ENCODE measurements at places on chromosomes 7 and 10.

DNA sequence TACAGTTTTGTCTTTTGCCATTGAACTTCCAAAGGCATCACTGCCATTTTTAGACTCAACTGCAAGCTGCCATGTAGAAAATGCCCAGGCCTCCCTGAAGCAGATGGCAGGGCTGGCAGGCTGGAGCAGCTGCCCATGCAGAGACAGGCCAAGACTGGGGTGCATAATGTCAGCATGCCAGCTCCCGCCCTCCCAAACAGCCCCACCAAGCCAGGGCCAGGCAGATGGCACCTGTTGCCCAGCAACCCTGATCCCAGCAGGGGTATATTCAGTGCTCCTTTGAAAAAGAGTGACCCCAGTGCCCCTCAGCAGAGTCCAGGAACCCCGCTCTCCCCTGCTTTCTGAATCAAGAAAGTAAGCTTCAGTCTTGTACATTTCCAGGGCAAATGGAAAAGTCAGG lies 32.6 kb downstream of the VSTM4 start:
- DNase-seq: no peak

DNA sequence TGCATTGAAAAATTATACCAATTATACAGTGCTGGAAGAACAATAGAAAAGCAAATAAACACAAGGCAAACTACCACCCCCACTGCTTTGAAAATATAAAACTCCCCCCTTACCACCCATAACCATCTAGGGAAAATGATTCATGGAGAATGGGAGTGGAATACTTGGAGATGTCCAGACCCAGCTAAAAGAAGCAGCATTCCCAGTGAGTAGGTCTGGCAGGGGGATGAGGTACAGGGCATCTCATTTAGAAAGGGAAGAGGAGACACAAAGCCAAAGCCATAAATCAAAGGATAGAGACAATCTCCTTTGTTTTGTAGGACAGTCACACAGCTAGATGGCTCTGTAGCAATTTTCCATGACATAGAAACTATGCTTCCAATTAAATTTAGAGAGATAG lies 36.0 kb upstream of the DGKI start:
- DNase-seq: no peak

DNA sequence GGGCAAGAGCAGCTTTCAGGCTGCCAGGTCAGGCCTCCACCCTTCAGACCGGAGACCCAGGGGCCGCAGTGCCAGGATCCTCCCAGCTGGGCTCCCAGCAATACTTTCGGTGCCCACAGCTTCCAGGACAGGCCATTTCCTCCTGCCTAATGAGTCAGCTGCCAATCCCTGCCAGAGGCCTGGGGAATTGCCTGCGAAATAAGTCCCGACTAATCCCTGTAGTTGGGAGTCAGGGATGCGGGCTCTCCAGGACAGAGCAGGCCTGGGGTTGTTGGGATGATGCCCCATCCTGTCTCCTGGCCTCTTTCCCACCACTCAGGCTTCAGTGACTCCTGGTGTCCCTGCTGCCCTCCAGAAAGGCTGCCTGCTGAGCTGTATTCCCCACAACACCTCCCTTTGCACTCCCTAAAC lies 143.5 kb upstream of the UNC5B start:
- peak; percentile 44 for DNase-seq

GRCh38 chr10:79438021-79438698 lies 7.3 kb downstream of the ZCCHC24 start:
- DNase-seq: peak; percentile 46

GRCh38 chr7:101547022-101547915 lies 81.8 kb downstream of the MYL10 start:
- no peak for DNase-seq

GRCh38 chr7:1912593-1913465 lies 242.8 kb downstream of the ELFN1 start:
- DNase-seq: no peak

GRCh38 chr10:73935895-73936294 lies 25.0 kb downstream of the PLAU start:
- DNase-seq: no peak

DNA sequence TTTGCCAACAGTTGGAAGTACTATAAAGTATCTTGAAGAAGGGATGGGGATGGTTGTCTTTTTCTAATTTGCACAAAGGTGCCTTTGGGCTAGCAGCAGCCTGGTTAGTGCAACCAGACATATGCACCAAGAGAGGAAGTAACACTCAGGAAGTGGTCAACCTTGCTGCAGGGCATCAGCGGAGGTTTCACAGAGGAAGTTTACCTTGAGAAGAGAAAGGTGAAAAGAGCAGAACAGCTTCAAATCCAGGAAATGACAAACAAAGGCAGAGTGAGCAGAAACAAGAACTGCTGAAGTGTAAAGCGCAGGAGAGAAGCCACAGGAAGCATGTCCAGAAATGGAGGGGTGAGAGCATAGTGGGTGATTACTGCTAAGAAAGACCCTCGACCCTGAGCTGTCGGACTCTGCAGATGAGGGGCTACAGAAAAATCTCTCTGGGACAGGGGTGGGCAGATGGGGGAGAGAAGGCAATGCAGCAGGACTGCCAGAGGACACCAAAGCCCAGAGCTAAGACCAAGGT lies 66.9 kb downstream of the STK17A start:
- DNase-seq: no peak

DNA sequence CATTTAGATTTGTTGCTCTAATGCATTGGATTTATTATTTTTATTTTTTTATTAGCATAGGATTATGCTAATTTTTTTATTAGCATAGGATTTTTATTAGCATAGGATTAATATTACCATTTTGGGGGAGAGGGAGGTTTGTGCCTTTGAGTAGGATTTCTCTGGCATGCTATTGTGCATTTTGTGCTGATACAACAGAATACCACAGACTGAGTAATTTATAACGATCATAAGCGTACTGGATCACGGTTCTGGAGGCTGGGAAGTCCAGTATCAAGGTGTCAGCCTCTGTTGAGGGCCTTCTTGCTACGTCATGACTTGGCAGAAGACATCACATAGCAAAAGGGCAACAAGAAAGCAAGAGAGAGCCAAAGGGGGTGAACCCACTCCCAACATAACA lies 187.5 kb downstream of the XPNPEP1 start:
- no peak for DNase-seq

- DNase-seq: no peak
Measured at GRCh38 chr10:22372917-22373316, 27.6 kb downstream of the SPAG6 start.

- no peak for DNase-seq
Measured at GRCh38 chr7:157152391-157152937, 13.7 kb downstream of the UBE3C start.

- no peak for DNase-seq
Measured at GRCh38 chr7:131587315-131587923, 31.0 kb upstream of the PODXL start.

DNA sequence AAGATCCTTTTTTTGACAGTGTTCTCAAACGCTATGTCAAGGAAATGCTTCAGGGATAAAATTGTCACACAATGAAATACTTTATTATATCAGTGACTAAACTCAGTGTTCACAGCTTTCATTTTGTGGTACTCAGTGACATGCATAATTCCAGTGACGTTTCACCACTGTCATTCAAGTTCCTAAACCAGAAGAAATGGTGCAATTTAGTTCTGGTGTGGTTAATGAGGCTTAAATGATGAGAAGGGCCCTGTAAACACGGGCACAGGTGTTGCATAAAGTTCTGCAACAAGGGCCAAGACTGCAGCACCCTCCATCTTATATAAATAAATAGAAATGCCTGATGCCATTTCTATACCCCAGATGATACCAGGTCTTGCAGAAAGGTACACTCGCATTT lies 1247.1 kb downstream of the GATA3 start:
- no peak for DNase-seq

DNA sequence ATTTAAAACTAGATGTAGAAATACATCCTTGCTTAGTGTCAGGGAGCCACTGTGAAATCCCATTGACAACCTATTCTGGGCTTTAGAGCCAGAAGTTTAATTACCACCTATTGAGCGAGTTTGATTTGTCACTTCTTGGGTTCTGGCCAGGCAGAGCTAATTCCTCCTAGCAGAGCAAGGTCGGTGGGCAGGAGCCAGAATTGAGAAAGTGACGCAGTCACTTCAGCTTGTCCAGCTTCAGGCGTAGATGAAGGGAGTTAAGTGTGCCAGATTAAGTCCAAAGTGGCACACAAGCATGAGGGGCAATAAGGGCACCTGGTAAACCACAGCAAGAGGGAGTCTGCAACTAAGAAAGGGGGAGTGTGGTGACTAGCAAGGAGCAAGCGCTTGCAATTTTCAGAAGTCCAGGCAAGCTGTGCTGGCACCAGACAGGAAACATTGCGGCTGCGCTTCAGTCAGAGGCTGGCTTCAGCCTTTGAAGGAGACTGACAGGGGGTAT lies 119.4 kb downstream of the ST7 start:
- DNase-seq: peak; percentile 78

DNA sequence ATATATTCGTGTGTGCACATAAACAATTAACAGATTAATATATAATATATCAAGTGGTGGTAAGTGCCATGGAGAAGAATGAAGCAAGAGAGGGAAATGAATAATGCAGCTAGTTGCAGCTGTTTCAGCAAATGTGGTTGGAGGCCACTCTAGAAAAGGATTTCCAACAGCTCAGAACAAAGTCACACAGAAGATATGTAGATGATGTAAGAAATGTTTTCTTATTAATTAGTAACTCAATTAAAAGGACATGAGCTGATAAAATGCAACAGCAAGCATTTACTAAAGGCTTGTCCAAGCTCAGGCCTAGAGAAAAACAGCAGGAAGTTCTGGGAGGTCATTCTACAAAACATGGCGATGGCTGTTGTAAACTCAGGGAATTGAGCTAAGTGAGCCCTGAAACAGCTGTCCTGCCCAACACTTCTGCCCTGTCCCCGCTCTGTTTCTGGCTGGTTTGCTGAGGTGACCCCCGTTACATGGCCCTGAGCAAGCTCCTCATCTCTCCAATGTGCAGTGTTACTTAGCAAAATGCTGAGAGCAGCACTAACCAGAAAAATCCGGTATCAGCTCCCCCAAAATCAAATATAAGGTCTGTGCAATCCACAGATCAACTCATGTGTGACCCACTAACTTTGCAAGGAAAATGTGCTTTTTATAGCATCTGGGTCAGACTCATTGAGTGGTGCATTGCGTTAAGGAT lies 23.4 kb upstream of the C10orf67 start:
- no peak for DNase-seq

DNA sequence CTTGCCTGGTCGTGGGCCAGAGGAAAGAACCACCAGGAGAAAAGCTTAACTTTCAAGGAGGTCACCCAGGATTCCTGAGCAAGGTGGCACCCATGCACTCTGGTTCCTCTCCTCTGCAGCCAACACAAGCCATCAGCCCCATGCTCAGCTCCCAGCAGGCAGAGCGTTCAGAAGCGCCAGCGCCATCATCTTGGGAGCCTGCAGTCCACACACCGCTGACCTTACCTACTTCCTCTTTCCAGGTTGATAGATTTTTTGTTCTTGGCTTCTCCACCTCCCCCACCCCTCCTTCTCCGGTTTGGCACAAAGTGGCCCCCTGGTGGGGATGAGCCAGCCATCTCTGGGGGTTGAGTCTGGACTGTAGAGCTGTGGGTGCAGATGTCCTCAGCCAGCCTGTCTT lies 1.7 kb upstream of the WDR86 start:
- DNase-seq: no peak

GRCh38 chr10:90977855-90978486 lies 57.1 kb upstream of the ANKRD1 start:
- DNase-seq: no peak

GRCh38 chr10:938941-939678 lies 7.6 kb upstream of the LARP4B start:
- DNase-seq: no peak

DNA sequence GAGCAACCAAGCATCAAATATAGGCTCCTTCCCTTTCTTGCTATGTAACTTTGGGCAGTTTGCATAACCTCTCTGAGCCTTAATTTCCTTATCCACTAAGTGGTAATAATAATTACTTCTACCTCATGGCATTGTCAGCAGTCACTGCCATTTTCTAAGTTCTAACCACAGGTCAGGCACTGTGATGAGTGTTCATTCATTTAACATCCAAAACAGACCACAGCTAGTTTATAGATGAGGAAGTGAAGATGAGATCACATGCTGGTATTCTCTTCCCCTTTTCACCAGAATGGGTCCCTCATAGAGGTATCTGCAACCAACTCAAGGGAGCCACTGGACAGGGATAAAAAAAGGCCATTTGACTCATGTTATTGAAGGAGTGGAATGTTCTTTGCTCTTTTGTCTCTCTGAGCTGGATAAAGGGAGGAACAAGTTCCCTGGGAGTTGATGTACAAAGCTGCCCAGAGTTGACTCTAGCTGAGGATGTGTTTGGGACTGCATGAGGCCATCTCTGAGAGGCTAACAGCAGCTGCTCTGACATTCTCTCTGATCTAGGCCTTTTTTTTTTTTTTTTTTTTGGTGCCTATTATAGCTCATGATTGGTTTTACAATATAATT lies 65.0 kb downstream of the DNAJC12 start:
- peak; percentile 32 for DNase-seq

DNA sequence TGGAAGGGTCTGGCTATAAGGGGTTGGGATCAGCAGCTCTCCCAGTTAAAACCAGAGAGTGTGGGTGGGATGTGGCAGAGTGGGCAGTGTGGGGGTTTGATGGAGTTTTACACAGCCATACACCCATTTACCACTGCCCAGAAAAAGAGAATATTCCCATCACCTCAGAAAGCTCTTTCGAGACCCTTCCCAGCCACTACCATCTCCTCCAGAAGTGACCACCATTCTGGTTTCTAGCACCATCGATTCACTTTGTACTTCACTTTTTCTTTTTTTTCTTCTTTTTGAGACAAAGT lies 15.5 kb downstream of the BAG3 start:
- DNase-seq: no peak

DNA sequence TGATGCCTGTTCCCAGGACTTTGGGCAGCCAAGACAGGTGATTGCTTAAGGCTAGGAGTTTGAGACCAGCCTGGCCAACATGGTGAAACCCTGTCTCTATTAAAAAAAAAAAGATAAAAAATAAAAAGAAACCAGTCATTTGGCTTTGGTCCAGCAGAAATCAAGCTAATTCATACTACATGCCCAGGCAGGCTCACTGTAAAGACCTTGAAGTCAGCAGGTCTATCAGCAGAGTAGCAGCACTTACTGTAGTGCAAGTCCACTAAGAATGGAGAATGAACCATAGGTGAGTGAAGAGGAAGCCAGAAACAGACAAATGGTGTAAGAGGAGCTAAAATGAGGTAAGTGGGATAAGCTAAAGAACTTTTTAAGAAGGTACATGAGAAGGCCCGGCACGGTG lies 24.7 kb downstream of the PSPH start:
- DNase-seq: no peak

- DNase-seq: no peak
Measured at GRCh38 chr10:30455816-30456215, 21.8 kb downstream of the MAP3K8 start.

GRCh38 chr7:64515781-64516180 lies 47.1 kb downstream of the ZNF680 start:
- DNase-seq: no peak

Measured in midbrain (tissue), 1 donor.